ENCODE measurements at places on chromosomes 3 and 15.
A peak's percentile ranks its signal among the peaks of the same experiment; 100 is the strongest.

DNA sequence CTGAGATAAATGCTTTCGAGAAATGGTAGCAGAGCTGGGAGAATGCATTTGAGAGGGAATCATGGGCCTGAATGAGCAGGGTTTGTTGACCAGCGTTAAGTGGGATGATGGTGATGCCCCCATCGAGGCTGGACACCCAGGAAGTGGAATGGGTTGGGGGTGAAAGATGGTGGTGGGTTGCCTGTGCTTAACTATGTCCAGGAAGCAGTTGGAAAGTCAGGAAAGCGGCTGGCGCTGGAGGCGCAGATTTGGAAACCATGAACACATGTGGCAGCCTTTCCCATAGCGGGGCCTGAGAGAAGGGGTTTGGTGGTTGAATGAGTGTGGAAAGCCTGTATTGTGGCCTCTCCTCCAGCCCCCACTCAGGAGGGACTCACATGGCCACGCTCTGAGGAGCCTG, 80.7 kb downstream of the AAGAB start:
- DNase-seq, result no peak

DNA sequence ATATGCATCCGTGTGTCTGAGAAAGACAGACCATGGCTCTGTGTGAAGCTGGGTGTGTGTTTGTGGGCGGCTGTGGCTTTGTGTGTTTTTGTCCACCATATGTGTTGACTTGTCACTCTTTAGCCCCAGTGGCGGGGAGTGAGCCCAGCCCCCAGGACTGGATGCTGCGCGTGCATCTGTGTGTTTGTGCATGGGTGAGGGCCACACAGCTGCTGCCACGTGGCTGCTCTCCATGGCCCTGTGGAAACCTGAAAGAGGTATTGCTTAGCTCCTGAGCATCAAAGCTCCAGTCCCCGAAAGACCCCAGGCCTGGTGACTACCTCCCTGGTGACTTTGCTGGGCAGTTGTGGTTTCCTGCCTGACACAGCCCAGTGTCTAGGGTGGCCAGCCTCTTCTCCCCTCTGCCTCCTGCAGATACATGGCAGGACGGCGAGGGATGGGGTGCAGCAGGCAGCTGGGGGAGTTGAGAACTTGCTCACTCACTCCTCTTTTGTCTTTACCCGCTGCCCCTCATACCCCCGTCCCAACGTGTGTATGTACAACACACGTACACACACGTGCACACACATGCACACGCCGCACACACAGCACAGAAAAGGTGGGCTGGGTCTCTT, 6.5 kb downstream of the EPHB3 start:
- DNase-seq, result no peak

DNA sequence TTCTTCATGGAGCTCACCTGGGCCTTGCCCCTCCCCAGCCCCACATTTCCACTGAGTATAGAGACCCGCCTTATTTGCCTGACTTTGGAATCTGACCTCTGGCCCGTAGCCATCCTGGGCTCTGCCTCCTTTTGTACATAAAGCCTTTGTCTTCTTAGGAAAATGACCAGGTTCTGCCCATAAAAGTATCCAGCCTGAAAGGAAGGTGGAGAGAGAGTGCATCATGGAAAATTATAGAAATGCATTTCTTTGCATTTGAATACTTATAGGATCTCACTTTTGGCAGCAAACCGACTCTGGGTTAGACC, 3.6 kb upstream of the SH2D7 start:
- DNase-seq, result no peak

DNA sequence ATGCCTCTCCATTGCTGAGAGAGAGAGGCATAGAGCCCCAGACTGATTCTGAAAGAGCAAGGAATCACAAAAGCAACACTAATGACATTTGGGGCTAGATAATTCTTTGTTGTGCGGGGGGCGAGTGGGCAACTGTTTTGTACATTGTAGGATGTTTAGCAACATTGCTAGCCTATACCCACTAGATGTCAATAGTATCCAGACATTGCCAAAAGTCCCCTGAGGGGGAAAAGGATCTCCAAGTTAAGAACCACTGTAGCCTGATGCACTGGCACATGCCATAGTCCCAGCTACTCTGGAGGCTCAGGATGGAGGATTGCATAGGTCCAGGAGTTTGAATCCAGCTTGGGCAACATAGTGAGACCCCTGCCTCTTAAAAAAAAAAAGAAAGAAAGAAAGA, 22.8 kb upstream of the GOLM2 start:
- no peak for DNase-seq

DNA sequence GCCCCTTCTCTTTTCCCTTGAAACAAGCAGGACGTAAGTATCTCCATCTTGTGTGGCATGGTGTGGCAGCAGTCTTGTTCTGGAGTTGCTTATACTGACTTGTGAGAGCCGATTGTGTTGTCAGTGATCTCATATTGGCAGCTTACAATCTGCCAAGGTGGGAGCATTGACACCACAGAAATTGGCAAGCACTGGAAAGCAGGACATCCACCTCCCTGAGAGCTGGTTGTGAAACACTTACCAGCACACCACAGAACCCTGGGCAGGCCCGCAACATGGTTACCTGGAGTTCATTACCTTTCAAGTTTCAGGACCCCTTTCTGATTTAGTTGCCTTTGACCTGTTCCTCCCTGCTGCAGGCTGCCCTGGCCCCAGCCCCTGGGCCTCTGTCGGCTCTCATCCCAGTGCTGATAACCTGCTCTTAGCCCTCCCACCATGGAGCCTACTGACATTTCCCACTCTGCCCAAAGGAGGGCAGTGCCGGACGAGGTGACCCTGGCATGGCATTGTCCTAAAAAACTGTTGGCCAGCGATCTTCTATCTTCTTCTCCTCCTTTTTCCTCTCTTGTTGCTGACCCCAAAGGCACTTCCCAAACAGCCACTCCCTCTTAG, 10.6 kb upstream of the ATP2B2 start:
- DNase-seq, result no peak

- DNase-seq, result peak; percentile 13
Measured at GRCh38 chr3:58492494-58492905, 604 bp downstream of the KCTD6 start.

GRCh38 chr3:177237206-177237605, 39.9 kb upstream of the TBL1XR1 start:
- DNase-seq, result no peak

- DNase-seq, result no peak
Measured at GRCh38 chr3:11583638-11584046, 60.1 kb downstream of the VGLL4 start.

DNA sequence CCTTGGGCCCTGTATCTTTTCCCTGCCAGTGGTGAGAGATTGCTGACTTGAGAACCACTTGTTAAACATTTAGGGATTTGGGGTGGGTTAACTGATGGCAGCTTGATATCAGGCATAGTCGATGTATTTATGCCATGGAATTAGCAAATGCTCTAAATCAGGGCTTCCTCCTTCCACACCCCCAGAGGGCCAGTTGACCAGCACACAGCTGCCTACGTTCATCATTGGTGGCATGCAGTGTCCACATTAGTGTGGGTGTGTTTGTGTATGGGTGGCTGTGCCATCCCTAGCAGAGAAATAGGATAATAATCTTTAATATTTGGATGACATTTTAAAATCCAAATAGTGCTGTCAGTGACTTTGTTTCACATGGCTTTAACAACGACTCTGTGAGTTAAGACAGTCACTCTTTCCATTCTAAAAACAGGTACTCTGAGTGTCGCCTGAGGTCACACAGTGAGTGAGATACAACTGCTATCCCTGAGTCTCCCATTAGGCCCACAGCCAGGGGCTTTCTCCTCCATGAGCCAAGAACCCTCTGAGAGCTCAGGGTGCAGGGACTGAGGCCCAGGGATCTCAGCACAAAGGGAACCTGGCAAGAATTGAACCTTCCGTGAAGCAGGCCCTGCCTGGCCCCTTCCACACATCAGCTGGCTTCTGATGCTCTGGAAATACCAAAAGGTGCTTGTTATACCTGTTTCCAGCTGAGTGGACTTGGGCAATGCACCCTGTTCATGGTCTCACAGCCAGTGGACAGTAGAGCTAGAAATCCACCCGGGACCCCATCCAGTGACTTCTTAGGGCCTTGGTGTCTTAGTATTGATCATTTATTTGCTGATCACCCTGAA, 4.3 kb upstream of the LTF start:
- DNase-seq, result no peak

DNA sequence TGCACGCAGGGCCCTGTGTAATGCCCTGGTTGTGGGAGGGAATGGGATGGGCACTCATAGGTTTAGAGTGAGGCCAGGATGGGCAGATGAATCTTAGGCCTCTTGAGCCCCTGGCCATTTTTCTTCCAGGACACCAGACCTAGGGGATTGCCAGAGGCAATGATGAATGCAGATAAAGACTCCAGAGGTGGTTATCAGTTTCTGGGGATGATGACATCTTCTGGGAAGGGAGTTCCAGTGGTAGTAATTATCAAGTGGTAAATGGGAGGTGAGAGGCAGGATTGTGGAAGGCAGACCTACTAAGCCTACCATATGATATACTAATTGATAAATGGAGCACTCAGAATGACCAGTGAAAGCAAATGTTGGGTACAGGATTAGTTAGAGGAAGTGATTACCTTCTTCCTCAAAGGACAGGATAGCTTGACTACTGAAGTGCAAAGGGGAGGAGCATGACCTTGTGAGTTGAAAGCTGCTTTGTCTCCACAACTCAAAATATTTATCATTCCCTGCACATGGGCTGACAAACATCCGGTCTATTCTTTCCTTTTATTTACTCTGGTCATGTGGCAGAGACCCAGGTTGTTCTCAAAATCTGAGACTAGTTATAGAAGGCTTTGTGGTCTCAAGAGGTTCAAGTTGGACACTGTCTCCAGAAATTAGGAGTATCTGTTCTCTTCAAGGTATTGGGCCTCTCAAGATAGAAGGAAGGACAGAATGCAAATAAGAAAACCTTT, 10.2 kb upstream of the MAPK6 start:
- no peak for DNase-seq

DNA sequence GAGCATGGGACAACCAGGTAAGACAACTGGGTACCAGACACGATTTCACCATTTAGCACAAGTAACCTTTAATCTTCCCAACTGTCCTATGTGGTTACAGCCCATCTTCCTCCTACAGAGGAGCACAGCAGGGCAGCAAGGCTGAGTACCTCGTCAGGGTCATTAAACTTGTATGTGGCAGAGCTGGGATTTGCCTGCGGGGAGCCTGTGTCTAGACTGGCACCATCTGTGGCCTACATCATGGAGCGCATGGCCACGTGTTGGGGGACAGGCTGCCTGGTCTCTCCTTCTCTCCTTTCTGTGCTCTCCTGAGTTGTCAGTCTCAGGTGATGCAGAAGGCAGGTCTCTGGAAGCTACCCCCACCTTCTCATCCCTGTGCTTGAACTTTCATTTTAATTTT, 32.2 kb downstream of the GOLGA6A start:
- DNase-seq, result no peak

- no peak for DNase-seq
Measured at GRCh38 chr3:123239756-123240155, 38.0 kb downstream of the SEC22A start.

DNA sequence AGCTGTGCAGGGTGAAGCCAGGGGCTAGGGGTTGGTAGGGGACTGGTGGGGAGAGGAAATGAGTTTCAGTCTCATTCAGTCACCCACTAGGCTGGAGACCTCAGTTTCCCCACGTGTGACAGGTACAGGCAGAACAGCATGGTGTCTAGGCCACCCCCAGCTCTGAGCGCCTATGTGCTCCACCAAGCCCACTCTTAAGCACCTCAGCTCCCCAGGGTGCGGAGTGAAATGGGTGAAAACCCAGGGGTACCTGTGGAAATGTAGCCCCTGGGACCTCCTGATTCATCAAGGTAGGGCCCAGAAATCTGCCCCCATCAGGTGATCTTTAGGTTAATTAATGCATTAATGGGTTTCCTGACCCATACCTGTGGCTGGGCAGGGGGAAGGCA, 3.7 kb downstream of the ATP2B2 start:
- no peak for DNase-seq

DNA sequence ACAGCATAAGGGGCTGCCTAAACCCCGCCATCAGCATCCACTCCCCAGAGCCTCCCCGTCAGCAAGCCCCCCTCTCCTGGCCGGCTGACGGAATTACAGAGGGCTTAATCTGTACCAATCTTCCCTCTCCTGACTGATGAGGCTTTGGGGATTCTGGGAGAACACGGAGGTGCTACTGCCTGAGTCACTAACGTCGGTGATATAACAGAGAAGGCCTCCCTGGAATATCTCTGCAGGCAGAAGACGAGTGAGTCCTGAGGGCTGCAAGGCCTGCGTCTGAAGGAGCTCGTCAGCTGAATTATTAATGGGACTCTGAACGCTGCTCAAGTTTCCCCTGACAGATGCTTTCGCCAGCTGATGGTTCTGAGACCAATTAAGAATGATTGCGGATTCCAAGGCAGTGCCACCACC, 147.7 kb downstream of the XXYLT1 start:
- no peak for DNase-seq

DNA sequence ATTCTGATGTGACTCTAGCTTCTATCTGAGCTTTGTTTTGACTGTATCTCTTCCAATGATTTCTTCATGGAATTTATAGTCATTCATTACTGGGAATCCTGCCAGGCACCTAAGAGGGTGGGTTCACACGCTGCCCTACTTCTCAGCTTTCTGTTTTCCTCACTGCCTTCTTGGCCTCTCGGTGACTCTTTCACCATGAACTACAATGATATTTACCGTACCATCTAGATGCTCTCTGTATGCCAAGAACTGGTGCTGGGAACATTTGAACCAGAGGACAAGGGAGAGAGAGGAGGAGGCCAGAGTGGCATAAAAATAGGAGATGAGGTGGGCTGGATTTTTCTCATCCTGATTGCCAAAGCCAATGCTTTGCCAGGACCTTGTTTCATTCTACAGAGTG, 280.0 kb upstream of the P2RY1 start:
- DNase-seq, result no peak

GRCh38 chr3:171835116-171835515, 8.0 kb upstream of the TMEM212 start:
- DNase-seq, result no peak

DNA sequence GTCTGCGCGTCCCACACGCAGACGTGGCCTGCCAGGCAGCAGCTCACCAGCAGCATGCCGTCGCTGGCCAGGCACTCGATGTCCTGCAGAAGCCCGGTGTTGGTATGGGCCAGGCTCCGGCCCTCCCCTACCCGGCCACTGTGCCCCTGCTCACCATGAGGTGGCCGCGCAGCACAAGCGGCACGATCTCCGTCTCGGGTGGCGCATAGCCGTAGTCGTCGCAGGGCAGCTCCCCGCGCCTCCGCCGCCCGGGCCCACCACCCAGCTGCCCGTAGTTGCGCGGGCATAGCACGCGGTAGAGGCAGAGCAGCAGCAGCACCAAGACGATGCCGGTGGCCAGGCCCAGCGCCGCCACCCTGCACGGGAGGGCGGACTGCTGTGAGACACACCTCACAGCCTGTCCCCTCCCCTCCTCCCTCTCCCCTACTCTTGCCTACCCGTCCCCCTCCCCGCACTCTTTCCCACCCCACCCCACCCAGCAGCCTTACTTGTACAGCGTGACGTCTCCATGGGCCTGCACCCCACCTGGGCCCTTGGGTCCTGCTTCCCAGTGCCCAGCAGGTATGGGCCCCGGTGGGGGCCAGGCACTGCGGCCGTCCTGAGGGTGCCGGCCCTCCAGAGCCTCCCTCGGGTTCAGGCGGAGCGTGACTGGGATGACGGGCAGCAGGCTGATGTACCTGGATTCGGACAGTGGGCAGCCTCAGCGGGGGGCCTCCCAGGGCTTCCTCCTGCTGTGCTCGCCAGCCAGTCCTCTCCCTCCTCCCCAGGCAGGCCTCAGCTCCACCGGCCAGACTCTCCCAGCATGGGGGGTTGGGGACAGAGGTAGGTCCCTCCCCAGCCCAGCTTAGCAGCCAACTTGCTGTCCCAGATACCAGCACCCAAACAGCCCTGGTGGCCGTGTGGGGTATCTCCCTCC, 37.6 kb downstream of the PTPN23 start:
- DNase-seq, result no peak
